ENCODE measurements at places on chromosomes 6 and 20. TPM values are rescaled to one million over a fixed set of nuclear protein-coding genes. Genes with fewer than 3 reads are reported as not detected.

Gene FGD2
- total RNA-seq = not detected

Gene C4B
- 1.3 TPM for total RNA-seq

Gene CGA
- not detected for total RNA-seq

Gene HSPA12B
- total RNA-seq = 25.5 TPM

Gene RSPH4A
- total RNA-seq = 0.63 TPM

Gene ADNP
- 43.0 TPM for total RNA-seq

DNA sequence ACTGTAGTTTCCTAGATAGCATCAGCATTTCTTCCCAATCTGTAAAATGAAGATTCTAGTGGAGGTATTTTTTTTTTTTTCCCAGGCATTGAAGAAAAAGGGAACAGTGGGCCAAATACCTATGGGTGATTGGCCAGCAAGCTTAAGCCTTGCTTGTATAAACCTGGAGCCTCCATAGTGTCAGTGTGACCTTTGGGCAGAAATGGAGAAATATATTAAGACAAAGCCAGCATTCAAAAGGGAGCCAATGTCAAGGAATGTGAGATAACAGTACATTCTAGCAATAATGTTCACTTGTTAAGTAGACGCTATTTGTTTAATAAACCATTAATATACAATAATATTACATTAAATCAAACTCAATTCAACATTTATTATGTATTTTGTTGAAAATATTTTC, 275.4 kb downstream of the FOXA2 start:
- no peak for DNase-seq

DNA sequence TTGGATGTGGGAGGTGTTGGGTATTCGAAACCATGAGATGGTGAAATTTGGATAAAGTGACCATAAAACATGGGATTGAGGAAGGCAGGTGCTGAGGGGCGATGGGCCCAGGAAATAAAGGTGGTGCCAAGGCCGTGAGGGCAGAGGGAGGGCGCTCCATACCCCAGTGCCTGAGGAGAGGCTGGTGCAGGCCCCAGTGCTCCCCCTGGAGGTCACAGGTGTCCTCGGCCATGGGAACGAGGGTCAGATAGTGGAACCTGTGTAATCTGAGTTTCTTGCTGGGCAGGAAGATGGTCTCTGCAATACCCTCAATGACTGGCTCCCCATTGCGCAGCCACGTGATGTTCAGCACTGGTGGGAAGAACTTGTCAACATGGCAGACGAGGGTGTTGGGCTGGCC, 16.2 kb downstream of the HLA-DPB1 start:
- no peak for DNase-seq

DNA sequence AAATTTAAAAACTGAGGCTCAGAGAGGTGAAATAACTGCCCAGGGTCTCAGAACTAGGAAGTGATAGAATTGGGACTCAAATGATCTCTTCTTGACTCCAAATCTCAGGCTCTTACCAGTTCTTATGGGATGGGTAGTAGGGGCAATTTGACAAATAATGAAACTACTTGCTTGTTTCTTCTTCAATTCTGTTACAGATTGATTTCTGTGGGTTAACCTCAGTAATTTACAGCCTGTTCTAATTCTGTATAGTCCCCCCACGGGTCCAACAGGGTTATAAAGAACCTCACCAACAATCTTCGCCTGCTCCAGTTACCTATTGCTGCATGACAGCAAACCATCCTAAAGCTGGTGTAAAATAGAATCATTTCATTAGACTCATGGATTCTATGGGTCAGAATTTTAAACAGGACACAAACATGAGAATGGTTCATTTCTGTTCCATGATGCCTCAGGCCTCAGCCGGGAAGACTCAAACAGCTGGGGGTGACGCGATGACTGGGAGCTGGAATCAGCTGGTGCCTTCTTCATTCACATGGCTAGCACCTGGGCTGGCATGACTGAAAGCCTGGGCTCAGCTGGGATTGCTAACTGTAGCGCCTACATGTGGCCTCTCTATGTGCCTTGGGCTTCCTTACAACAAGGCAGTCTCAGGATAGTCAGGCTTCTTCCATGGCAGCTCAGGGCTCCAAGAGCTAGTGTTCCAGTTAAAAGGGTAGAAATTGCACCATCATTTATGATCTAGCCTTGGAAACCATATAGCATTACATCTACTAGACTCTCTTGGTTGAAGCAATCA, 6.6 kb upstream of the WFDC2 start:
- no peak for DNase-seq

GRCh38 chr20:21901470-21902275, 196.2 kb downstream of the PAX1 start:
- no peak for DNase-seq

DNA sequence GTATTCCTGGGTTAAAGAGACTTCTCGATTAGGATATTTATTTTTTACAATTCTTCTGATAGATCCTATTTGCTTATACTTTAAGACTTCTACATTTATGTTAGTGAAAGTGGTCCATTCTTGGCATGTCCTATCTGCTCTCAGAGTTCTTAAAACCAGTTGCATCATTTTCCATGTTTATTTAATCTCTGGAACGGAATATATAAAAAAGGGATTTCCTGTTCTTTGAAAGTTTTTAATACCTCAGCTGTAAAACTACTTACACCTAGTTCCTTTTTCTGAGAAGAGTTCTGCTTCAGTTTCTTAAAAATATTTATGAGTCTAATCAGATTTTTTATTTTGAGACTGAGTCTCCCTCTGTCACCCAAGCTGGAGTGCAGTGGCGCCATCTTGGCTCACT, 18.0 kb upstream of the MYL9 start:
- DNase-seq = no peak

DNA sequence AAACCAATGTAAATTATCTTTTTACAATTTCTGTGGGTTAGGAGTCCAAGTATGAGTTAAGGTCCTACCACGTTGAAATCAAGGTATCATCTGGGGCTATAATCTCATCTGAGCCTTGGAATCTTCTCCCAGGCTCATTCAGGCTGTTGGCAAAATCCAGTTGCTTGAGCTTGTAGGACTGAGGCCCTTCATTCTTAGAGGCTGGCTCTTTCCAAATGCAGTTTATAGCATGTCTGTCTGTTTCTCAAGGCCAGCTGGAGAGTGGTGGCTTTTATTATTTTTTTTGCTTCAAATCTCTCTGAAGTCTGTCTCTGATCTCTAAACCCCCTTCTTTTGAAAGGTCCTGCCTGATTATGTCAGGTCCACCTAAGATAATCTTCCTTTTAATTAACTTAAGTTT, 177.2 kb upstream of the ASCC3 start:
- DNase-seq = no peak

DNA sequence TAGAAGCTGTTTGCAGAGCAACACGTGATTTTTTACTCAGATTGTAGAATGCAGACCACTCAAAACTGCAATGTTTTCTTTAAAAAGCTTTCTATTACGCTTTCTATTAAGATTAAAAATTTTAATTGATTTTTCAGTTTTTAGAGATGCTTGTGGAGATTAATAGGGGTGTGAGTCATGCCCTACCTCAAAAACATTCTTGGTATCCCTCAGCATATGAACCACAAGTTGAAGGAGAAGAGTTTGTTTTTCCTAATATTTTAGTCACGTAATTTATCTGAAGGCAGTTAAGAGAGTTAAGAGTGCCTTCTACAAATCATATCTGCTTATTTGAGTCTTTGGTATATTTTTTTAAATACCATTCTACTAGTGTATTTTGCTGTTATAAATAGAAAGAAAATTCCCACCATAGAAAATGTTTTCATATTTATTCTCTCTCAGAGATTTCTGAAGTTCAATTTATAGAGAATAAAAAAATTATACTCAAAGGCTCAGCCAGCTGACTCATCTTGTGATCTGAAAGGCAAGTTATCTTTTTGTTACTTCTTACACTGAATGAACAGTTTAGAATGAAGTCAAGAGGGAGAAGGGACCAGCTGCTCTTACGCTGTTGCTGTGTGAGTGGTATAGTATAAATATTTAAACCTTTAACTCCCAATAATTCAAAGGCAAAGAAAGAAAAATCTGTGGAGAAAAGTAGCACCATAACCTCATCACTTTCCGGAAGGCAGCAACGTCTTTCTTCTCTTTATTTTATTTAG, 7.6 kb downstream of the RIPOR2 start:
- no peak for DNase-seq

GRCh38 chr6:169411722-169412121, 158.1 kb upstream of the THBS2 start:
- no peak for DNase-seq

DNA sequence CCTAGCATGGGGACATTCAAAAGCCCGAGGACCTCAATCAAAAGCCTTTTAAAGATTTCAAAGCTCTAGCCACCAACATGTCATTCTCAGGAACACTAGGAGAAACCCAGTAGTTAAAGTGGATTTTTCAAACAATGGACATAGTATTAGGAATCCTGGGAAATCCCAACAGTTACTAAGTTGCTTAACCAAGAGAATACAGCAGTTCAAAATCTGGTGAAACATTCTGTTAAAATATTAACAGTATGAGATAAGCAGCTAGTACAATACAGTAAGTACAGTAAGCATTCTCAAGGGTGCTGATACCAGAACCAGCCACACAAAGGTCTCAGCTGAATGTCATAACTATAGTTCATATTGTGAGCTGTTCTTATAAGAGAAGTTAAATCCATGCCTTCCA, 68.6 kb downstream of the CDK19 start:
- no peak for DNase-seq

DNA sequence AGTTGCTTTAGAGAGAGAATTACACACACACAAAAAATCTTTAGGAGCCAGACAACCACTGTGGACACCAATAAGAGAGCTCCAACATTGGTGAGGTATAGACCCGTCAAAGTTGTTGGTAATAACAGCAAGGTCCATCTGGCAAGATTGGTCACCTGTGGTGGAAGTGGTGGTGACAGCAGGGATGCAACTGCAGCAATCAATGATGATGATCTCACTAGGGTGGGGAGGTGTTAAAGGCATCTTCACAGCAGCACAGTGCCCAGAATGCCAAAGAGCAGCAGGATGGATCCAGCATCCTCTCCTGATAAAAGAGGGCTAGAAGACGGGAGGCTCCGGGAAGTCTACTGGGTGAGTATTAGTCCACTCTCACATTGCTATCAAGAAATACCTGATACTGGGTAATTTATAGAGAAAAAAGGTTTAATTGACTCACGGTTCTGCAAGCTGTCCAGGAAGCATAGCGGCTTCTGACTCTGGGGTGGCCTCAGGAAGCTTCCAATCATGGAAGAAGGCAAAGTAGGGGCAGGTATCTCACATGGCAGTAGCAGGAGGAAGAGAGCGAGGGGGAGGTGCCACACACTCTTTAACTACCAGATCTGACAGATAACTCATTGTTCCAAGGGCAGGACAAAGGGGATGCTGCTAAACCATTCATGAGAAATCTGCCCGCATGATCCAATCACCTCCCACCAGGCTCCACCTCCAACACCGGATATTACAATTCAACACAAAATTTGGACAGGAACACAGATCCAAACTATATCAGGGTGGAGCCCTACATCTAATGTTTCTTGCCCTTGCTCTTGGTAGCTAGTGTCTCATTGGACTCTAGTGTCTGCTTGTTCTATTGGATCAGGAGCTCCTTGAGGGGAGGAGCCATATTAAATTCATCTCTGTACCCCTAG, 48.9 kb downstream of the KLHL31 start:
- DNase-seq = no peak

DNA sequence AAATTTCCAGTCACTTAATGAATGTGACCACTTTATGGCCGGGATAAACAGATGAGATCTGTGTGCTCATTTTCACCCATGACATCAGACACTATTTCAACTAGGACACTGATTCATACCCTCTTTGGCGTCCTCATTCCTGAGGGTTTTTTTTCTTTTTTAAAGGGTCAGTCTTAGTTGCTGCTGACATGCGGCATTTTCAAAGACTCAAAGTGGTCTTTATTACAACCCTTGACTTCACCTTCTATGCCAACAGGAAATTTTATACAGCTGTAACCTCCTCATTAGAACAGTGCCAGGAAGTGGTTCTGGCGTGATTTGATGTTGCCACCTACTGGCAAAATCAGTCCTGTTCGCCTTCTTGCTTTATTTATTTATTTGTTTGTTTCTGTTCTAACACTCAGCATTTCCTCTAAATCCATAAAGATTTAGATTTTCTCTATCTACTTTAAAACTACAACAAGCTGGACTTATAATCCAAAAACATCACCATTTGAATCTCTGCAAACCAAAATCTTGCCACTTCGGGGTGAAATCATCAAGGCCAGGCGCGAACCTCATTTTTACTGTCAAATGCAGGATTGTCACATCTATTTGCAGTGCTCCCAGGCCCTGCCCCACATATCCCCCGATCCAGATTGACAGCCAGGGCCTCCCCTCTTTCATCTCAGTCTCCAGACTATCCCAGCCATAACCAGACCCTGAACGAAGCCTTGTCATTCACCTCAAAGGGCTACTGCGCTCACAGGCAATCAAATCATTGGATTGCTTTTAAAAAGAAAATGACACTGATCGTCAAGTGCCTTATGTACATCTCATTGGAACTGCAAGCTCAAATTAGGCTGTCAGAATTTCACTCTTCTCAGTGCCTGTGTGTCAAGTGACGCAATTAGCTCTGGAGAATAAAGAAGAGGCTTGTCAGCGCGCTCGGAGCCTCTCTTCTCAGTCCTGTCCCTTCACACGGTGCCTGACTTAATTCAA, 77.5 kb downstream of the C6orf118 start:
- no peak for DNase-seq

DNA sequence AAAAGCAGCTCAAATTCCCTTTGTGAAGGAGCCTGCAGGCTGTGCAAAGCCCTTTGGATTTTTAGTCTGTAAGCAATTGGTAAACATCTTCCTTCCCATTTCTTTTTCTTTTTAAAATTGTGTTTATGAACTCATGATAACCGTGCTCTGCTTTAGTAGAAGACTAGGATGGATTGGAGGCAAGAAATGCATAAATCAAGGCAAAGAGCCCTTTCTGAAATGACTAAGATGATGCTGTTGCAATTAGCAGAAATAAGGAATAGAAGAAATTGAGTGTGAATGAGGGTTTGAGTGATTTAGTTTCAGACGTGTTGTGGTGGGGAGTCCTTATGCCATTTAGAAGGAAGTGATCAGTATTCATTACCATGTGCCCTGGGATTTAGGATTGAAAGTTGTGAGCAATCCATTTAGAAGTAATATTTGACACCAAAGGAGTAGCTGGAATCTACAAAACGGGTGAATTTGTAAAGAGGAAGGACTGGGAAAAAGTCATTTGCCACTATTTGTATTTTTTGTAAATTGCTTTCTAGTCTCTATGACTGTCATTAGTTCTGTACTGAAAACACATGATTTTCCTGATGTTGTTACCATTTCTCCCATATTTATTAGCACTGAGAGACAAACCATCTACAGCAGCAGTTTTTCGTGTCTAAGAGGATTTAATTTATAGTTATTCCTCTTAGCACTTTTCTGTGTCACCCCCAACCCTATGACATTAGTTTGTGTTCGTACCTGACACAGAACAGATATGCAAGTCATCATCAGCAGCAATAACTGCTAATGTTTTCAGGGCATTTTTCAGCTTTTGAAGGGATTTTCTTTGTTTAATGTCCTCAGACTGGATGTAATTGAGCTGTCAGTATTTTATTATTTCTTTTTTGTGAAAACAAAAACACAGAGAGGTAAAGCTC, 265.0 kb downstream of the UTRN start:
- DNase-seq = no peak
